Mucosa of descending colon (tissue), 3 donors: ENCODE measurements at places on chromosomes 5 and 9. TPM values are rescaled to one million over a fixed set of nuclear protein-coding genes. Genes with fewer than 3 reads are reported as not detected.

MATR3 gene
- total RNA-seq: 112 TPM

PCDHGB7 gene
- total RNA-seq: 17.9 TPM

KCNT1 gene
- total RNA-seq: 0.60 TPM

ZNF454 gene
- 5.2 TPM for total RNA-seq

TAF1L gene
- not detected for total RNA-seq
